ENCODE measurements at places on chromosomes 6 and 20.

DNA sequence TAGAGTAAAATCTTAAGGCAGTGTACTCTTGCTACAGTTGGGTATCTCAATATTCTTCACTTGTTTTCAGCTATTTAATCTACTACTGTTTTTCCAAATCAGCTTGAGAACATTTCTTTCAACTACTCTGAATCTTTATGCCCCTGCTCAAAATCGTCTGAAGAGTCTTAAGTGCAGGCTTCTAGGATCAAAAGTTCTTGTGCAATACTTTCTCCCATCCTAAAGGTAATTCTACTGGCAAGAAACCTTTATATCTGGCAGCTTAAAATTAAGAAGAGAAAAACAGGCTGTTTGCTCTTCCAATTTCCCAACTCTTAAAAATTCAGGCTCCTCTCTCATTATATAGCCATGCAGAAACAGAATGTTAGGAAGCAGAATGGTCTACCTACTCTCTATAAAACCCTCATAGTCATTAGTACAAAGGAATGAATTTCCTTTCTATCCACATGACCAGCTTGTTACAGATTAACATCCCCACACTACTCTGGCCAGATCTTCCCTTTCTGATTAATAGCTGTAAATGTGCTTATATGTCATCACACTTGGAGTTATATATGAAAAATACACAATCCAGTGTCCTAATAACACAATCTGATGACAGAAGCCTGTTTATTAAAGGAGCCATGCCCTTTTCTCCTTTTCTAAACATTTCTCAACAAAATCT lies 122.2 kb upstream of the FAM184A start:
- DNase-seq, result no peak

DNA sequence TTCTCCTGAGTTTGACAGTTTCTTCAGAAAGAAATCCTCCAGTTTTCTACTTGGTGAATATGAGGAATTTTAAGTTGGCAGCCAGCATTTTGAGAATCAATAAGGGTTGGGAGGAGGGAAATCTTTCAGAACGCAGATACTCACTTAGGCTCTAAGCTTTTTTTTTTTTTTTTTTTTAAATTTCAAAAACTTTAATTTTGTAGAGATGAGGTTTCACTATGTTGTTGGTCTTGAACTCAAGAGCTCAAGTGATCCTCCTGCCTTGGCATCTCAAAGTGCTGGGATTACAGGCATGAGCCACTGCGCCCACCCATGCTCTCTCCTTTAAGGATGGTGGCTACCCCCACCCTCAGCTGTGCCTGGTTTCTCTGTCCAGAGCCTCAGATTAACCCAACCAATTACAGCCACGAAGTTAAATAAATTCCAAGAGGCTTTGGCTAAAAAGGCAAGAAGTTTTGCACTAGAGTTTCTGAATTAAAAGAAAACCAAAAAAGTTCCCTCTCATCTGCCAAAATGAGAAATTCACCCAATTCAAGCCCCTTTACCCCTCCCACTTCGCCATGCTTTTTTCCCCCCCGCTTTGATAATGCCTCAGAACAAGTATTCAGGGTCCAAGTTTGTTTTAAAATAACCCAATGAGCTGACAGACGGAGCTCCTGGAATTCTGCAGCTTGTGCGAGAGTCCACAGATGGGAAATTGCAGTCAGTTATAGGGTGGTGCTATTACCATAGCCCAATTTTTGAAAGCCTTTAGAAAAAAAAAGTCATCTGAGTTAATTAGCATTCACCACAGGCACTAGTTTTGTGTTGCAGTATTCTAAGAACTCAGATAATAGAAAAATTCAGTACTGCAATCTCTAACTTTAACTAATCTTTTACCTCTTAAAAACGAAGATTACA lies 94.3 kb upstream of the BEND3 start:
- DNase-seq, result no peak

DNA sequence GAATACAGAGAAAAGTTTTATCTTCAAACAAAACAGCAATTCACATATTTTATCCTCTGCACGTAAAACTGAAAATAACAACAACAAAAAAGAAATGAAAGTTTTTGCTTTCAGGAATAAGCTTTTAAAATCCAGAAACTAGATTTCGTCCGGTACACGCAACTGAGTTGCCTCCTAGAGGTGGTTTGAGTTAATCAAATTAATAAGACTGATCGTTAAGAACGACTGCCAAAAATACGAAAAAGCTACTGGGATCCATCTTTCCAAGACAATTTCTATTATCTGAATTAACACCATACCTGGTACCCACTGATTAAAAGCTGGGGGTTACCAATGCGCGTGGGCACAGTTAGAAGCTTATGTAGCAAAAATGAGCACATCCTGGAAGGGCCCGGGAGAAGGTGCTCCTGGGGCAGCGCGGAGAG lies 669 bp downstream of the PDCD2 start:
- DNase-seq, result no peak

- DNase-seq, result no peak
Measured at GRCh38 chr6:3222506-3223038, 4.9 kb downstream of the TUBB2B start.

All from T-helper 1 cell (primary cell).